ENCODE measurements at places on chromosomes 1 and 21.

- DNase-seq = no peak
These were observed 47.5 kb downstream of the PCNX2 start for GRCh38 chr1:233248014-233248413.

- no peak for DNase-seq
These were observed 127.5 kb upstream of the ADAMTS5 start for GRCh38 chr21:27094184-27094948.

- peak; percentile 47 for DNase-seq
These were observed 65.5 kb upstream of the LRP8 start for GRCh38 chr1:53393325-53393792.

DNA sequence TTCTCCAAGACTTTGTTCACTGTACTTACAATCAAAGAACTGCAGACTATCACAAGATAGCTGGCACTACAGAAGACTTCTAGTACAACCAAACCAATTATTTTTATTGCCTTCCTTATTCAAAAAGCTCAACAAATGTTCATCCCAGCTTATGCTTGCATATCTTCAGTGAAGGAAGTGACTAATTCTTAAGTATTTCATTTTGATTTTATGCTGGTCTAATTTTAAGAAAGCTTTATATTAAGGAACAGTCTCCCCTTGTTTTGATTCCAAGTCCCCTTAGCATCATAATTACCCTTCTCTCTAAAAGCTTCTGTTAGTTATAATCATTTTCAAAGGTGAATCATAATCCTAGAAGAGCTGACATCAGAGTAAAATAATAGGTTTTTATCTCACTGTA lies 132.9 kb downstream of the LRRIQ3 start:
- DNase-seq = no peak

DNA sequence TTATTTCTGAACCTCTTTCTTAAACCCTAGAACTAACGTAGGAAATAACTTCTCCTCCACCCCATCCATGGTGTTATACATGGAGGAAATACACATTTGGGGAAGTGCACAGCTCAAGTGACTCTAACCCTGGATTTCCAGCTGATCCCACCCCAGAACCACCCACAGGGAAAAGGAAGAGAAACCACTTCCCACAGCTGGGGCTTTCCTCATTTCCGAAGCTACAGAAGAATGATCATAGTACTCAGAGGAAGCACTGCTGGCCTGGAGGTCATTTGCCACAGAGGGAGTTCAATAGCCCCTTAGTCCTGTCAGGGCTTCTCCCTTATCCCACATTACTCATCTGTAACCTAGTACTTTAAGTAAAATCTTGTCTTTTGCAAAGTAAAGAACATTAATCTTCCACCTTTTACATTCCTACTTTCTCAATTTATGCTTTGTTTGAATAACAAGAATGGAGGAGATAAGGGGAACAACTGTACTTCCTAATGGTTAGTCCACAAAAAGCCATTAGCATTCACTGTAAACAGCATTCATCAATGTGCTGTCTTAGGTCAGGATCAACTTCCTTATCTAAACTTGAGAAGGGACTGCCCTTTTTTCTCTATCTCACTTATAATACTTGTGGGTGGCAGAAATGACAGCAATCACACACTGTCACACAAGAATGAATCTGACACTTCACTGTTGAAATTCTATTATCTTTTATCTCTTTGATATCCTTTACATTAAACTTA lies 63.0 kb upstream of the RGS1 start:
- peak; percentile 24 for DNase-seq

- DNase-seq = no peak
These were observed 109.6 kb upstream of the BMP8A start for GRCh38 chr1:39381839-39382238.

All from Kasumi-1 (cell line).